ENCODE measurements at places on chromosomes 7 and 10.

GRCh38 chr7:147829016-147829415 lies 761.5 kb upstream of the C7orf33 start:
- no peak for DNase-seq

DNA sequence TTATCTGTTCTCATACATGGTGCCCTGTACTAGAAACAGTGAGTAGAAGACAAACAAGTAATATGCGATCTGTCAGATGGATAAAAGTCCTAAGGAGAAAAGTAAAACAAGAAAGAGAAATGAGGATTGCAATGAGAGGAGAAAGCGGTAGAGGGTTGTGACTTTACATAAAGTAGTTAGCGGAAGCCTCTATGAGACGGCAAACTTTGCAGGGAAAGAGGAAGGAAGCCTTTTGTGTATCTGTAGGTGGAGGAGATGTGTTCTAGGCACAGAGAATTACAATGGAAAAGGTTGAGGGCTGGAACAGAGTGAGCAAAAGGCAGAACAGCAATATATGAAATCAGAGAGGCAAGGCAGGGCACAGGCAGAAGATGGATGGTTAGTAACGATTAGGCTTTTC lies 150.4 kb upstream of the SEMA3E start:
- DNase-seq, result no peak

- DNase-seq, result peak; percentile 29
Measured at GRCh38 chr7:139526578-139527544, 3.4 kb downstream of the CLEC2L start.

DNA sequence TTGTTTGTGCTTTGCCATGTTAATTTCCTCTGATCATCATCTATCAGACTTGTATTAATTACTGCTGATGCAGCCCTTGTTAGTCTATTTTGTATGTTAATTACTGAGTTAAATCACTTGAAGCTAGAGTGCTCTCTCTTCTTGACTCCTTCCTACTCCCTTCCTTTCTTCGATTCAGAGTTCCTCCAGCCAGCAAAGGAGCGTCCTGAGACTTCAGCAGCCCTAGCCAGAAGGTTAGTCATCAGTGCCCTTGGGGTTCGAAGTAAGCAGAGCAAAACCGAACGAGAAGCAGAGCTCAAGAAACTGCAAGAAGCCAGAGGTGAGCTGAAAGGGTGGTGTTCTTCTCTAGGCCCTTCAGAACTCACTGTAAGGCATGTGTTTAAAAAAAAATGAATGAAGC lies 32.1 kb downstream of the LOXL4 start:
- no peak for DNase-seq

- DNase-seq, result no peak
Measured at GRCh38 chr10:126997801-126998590, 92.8 kb downstream of the DOCK1 start.

Measured in BJ (cell line).